Immature natural killer cell (primary cell): ENCODE measurements at places on chromosomes 4 and X. TPM values are rescaled to one million over a fixed set of nuclear protein-coding genes. Genes with fewer than 3 reads are reported as not detected.

GRCh38 chrX:2894885-2895292 lies 34.2 kb downstream of the ARSD start:
- no peak for DNase-seq

GRCh38 chr4:127782275-127783025 lies at the start of gene HSPA4L:
TSS of gene HSPA4L (plus strand) at chr4:127782322. CDS start at chr4:127782551, 229 bp downstream.
- peak; percentile 29 for DNase-seq

DNA sequence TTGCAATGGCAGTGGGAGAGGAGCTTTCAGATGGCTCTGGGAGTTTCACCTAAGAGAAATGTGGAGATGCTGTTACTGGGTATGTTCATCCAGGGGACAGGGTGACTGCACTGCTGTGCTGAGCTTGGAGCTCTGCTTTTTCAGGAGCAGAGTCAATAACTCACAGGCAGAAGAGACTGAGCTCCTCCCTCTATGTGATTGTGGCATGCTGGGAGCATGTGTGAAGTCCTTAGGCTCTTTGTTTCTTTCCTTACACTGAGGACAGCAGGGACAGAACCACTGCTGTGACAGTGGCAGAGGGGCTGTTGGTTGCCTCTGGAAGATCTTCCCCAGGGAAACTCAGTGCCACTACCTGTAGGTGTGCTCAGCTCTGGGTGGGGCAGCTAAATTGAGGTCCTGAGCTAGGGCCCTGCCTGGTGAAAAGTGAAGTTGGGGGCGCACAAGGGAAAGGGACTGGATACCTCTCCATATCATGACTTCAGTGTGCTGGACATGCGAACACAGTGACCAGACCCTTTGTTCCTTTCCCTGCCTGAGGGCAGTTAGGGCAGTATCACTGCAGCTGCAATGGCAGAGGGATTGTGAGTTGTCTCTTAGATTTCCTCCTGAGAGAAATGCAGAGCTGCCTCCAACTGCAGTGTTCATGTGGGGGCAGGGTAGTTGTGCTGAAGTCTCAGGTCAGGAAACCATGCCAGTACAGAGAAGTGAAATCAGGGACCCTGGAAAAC lies 156.7 kb downstream of the TENT5D start:
- no peak for DNase-seq

The PABPC5 gene
- not detected for polyA plus RNA-seq

The STS gene
- 1.6 TPM for polyA plus RNA-seq

The MMRN1 gene
- not detected for polyA plus RNA-seq

The ARHGEF38 gene
- not detected for polyA plus RNA-seq

The TXK gene
- 176 TPM for polyA plus RNA-seq

The DDX60 gene
- polyA plus RNA-seq = 31.8 TPM

The WNK3 gene
- not detected for polyA plus RNA-seq
